Fibroblast of lung (primary cell): ENCODE measurements at places on chromosomes 5 and 9. TPM values are rescaled to one million over a fixed set of nuclear protein-coding genes. Genes with fewer than 3 reads are reported as not detected.

Gene IL3
- total RNA-seq, result not detected in 2 replicates

Gene TRAF2
- total RNA-seq, result 8.0 and 8.4 TPM in 2 replicates

GRCh38 chr5:4158750-4159447, 563.3 kb downstream of the IRX1 start:
- no peaks in the 10 kb centered on the region for H3K36me3 ChIP-seq
- no peaks in the 10 kb centered on the region for H3K27me3 ChIP-seq
- H3K4me1 ChIP-seq, result no peaks in the 10 kb centered on the region
- no peak for DNase-seq
- H3K4me3 ChIP-seq, result no peak overlapping the region

DNA sequence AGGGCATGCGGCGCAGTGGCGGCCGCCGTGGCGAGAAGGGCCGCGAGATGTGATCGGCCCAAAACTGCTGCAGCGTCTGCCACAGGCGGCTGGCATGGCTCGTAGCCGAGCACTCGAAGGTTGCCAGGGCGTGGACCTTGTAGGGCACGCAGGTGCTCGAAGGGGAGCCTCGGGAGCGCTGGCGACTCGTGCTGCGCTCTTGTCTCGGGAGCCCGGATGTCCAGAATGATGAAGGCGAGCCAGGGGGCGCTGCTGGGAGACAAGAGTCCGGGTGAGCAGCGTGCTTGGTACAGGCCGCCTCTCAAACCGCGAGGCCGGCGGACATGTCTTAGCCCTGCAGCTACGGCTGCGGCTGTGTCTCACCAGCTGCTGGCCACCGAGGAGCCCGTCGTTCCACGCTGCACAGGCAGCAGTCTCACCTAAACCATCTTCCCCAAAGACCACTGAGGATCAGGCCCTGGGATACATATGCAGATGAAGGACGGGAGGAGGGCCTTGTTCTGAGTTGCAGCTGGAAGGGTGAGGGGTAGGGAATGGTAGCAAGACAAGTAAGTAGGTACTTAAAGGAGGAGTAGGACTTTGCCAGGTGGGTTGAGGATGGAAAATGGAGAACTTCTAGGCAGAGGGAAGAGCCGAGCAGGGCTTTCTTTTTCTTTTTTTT, 1.7 kb downstream of the CBY3 start:
- H3K27me3 ChIP-seq, result no peaks in the 10 kb centered on the region
- DNase-seq, result peak; percentile 64
- H3K36me3 ChIP-seq, result no peaks in the 10 kb centered on the region
- H3K27ac ChIP-seq, result no peak overlapping the region

DNA sequence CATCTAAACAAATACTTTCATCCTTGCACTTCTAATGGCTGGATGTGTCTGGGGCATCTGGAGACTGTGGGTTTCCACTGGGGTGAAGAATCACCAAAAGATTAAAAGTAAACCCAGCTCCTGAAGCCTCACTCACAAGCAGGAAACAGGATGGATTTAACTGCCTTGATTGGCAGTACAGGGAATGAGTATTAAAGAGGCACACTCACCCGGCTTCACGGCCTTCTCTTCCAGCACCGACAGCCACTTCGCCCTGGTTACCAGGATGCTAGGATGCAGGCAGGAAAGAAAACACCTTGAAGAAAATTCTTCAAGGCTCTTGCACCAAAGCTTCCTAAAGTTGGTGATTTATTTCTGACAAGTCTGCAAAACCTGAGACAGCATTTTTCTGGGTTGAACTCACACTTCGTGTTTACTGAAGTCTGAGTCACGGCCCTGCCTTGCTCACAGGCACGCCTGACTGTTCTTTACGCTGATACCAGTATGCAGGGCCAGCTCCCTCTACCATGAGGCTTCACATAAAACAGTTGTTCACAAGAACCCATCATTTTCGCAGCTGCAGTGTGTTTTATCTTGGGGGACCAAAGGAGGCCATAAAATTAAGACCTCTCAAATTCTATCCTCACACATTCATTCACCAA, 56.5 kb upstream of the ZNF354A start:
- H3K27me3 ChIP-seq, result no peaks in the 10 kb centered on the region
- no peaks in the 10 kb centered on the region for H3K4me1 ChIP-seq
- H3K27ac ChIP-seq, result no peak overlapping the region
- H3K4me3 ChIP-seq, result no peak overlapping the region
- no peaks in the 10 kb centered on the region for H3K36me3 ChIP-seq

- no peaks in the 10 kb centered on the region for H3K36me3 ChIP-seq
- no peaks in the 10 kb centered on the region for H3K27me3 ChIP-seq
- DNase-seq, result no peak
- no peak overlapping the region for H3K4me3 ChIP-seq
- no peak overlapping the region for H3K27ac ChIP-seq
Observed at GRCh38 chr5:11069041-11069440, 308.0 kb upstream of the DAP start.

DNA sequence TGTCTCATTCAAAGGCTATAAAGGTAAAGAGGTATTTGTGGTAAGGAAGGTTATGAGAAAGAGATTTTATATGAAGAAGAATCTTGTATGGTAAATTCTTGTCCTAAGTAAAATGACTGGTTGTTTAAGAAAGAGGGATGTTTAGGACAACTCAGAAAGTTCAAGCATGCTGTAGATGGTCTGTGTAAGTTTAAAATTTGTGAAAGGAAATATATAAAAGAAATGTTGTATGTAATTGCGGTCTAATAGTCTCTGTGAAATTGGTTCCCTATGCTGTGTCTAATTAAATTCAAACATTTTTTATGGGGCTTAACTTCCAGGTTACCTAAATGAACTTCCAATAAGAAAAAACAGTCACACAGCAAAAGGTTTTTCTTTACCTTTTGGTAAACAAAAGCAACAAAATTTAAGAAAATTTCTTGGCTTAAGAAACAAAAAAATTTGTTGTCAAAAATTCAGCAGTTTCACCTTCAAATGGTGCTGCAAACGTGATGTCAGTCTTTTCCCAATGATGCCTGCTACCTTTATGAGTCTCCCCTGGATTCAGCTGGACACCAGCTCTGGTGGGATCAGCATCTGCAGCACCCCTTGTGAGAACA, 83.0 kb upstream of the FCN1 start:
- no peaks in the 10 kb centered on the region for H3K36me3 ChIP-seq
- peak; percentile 1 for DNase-seq
- H3K27ac ChIP-seq, result no peak overlapping the region
- no peaks in the 10 kb centered on the region for H3K4me1 ChIP-seq
- no peaks in the 10 kb centered on the region for H3K27me3 ChIP-seq

DNA sequence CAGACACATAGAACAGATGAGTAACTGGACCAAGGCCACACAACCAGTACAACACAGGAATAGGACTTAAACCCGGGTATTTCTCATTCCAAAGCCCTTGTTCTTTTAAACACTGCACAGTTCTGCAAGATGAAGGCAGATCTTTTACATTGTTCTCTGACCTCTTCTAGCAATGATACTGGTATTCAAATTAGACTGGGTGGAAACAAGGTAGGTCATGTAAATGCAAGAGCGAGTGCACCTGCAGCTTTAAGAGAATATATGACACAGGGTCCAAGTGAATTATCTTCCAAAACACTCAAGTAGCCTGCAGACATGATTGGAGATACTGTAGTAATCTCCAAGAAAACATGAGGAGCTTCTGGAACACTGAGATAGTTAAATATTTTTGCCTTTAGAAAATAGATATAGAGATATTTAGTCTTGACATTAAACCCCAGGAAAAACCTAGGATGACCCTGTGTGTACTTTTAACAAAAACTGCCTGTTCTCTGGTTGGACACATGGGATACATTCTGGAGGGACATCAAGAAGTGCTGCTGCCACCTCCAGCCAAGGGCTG, 130.6 kb upstream of the EPB41L4A start:
- H3K4me1 ChIP-seq, result peaks cover under 1% of the 10 kb centered on the region
- no peak overlapping the region for H3K27ac ChIP-seq
- H3K27me3 ChIP-seq, result no peaks in the 10 kb centered on the region
- H3K4me3 ChIP-seq, result no peak overlapping the region
- no peaks in the 10 kb centered on the region for H3K36me3 ChIP-seq

GRCh38 chr5:112412346-112412745, 6.7 kb downstream of the EPB41L4A start:
- H3K36me3 ChIP-seq, result no peaks in the 10 kb centered on the region
- no peak overlapping the region for H3K27ac ChIP-seq
- no peak overlapping the region for H3K4me3 ChIP-seq
- no peak for DNase-seq
- H3K27me3 ChIP-seq, result no peaks in the 10 kb centered on the region
- H3K4me1 ChIP-seq, result no peaks in the 10 kb centered on the region

Gene FIBCD1
- 7.3 and 9.8 TPM in 2 replicates for total RNA-seq
